Nephron progenitor cell (in vitro differentiated cells): ENCODE measurements at places on chromosomes 3 and 15.

- DNase-seq: no peak
These were observed 325.2 kb downstream of the ZBBX start for GRCh38 chr3:167054926-167055325.

GRCh38 chr3:172115787-172116186, 76.4 kb downstream of the FNDC3B start:
- no peak for DNase-seq

DNA sequence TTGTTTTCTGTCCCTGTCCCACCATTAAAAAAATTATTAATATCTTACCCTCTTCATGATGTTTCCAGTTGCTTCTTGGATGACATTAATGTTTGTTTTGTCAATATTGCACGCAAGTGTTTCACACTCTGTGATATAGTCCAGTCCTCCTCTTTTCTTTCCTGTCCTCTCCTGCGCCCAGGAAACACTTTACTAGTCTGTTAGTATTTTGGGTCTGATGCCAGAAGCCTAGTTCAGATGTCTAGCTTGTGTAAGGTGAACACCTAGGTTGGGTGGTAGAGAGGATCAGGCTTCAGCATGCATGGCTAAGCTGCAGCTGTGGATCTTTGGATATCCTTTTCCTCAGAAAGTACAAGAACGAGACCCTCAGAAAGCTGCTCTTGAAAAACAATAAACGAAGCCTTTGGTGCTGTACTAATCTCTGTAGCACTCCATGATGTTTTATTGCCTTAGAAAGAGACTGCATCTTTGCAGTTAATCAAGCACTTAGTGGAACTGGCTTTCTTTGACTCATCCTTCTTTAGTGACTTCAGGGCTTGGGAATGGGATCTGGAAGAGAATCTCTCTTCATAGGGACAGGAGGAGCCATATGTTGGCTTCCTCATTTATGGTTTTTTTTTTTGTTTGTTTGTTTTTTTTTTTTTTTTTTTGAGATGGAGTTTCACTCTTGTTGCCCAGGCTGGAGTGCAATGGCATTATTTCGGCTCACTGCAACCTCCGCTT, 253.4 kb downstream of the LPP start:
- DNase-seq: no peak

DNA sequence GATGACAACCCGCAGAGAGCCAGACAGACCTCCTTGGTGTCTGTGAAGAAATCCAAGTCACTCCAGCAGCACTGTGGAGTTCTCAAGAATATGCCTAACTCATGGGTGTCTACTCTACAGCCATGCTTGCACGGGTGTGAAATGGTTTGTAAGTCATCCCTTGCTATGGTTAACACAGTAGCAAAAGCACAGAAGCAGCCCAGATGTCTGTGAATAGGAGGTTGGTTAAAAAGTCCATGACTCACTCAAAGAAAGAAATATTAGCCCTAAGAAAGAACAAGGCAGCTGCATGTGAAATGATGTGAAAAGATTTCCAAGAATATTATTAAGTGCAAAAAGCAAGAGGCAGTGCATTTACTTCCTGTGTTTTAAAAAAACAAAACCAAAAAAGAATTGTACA, 12.1 kb upstream of the LIMD1 start:
- no peak for DNase-seq

DNA sequence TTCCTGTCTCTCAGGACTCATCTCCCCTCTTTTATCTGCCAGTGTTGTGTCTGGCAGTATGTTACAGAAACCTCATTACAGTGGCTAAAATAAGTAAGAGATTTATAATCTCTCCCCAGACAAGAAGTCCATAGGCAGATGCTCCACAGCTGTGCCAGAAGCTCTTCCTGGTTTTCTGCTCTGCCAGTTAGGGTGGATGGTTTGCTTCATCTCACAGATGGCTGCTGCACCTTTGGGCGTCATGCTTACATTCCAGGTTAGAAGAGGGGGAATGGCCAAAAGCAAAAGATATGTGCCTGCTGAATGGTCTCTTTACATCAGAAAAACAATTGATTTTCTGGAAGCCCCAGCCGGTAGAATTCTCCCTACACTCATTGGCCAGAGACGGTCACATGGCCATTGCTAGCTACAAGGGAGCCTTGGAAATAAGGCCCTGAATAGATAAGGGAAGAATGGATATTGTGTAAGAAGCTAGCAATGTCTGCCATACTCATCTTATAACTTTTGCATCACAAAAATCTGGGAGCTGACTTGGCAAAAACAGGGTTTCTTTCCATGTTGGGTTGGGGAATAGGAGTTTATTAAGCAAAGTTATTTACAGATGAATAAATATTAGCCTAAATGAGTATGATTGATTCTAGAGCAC, 91.1 kb downstream of the PDCD6IP start:
- no peak for DNase-seq

DNA sequence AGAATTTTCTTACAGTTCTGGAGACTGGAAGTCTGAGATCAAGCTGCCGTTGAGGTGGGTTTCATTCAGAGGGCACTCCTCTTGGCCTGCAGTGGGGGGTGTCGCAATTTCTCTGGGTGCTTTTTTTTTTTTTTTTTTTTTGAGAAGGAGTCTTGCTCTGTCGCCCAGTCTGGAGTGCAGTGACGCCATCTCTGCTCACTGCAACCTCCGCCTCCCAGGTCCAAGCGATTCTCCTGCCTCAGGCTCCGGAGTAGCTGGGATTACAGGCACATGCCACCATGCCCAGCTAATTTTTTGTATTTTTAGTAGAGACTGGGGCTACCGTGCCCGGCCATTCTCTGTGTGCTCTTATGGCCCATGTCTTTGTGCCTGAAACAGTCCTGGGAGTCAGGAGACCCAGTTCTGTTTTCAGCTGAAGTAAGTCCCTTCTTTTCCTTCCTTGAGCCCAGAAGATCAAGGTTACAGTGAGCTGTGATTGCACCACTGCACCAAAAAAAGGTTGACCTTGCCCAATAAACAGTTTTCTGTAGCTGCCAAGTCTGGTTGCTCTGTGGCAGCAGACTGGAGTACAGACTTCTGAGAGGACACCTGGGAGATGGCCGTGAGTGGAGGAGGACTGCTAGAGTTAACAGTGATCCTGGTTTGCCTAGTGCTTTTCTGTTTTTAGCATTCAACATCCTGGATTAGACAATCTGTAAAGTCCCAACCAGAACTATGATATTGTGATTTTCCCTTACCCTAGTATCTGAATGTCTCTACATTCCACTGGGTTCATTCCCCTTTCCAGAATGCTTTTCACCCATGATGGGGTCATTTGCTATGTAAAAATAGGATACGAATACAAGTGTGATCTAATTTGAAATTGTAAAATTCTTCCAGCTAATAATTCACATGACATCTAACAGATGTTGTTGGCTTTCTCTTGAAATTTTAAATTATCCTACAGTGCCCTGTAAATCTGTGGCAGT, 76.6 kb upstream of the RNF7 start:
- DNase-seq: no peak
